ENCODE measurements at places on chromosomes 3 and 15.

DNA sequence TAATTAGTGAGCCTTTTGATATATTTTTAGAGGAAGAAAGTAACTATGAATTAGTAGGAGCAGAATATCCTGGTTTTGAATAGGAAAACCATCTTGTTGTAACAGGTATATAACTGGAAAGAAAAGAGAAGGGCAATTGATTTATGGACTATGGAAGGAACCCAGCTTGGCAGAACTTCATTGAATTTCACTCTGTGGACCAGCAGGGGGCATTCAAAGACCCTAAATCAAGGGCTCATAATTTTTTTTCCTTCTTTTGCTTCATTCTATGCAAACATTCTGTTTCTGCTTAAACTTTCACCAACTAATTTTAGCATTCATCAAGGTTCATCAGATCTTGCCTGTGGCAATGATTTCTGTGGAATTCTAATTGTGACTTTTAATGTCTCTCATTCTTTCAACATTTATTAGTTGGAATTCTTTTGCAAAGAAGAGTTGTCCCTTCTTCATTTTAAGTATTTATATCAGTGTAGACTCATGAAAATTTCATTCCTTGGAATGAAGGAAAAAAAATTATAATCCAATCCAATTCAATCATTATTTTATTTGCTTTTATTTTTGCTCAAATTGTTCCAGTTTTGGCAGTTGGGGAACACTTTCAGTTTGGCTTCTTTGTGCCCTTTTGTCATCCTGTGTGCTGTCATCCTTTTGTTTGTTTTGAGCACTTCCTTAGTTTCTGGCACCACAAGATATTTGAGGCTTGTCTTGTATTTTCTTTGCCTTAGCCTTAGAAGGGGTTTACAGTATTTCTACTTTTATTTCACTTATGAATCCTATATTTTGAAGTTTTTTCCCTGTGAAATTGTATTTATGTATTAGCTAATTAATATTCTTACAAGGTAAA, 30.4 kb downstream of the NXPE3 start:
- no peak for DNase-seq

DNA sequence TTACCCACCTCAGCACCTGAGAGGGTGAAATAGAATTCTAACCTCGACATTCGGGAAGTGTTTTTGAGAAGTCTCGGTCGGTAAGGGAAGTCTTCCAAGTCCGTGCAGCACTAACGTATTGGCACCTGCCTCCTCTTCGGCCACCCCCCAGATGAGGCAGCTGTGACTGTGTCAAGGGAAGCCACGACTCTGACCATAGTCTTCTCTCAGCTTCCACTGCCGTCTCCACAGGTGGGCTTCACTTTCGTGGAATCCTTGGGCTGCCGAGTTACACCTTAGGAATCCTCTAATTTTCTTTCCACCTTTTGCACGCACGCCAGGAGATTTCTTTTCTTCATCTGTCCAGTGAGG, 775 bp downstream of the CCNDBP1 start:
- DNase-seq = no peak

DNA sequence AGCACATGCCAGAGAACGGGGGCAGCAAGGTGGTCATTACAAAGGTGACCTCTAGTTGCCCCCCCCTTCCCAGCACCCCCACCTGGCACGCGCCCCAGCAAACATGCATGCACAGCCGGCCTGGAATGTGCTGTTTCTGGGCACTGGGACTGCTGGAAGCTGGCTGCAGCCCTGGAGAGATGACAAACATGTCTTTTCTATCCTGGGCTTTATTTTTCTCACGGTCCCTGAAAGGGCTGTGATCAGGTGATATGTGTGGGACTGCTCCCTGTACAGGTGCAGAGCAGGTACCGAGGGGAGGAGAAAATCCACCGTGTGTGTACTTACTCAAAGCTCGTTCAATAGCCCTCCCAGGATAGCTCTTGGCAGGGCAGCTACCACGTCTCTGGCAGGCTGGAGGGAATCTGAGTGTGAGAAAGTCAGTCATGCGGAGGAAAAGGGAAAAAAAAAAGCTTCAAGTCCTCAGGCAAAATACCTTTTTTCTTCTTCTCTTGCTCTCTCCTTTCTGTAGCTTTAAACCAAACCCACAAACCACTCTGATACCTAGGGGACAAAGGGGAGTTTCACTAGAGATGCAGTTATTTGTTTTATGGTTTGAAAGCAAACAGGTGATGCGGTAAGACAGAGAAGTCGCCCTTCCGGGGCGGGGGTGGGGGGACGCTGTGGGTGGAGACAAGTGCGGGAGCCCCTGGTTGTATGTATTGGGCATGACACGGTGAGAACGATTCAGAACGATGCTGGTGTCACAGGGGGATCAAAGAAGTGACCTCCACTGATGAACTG, 5.0 kb upstream of the HES1 start:
- DNase-seq = no peak

- DNase-seq = no peak
Measured at GRCh38 chr3:140856905-140857304, 84.7 kb upstream of the SLC25A36 start.

DNA sequence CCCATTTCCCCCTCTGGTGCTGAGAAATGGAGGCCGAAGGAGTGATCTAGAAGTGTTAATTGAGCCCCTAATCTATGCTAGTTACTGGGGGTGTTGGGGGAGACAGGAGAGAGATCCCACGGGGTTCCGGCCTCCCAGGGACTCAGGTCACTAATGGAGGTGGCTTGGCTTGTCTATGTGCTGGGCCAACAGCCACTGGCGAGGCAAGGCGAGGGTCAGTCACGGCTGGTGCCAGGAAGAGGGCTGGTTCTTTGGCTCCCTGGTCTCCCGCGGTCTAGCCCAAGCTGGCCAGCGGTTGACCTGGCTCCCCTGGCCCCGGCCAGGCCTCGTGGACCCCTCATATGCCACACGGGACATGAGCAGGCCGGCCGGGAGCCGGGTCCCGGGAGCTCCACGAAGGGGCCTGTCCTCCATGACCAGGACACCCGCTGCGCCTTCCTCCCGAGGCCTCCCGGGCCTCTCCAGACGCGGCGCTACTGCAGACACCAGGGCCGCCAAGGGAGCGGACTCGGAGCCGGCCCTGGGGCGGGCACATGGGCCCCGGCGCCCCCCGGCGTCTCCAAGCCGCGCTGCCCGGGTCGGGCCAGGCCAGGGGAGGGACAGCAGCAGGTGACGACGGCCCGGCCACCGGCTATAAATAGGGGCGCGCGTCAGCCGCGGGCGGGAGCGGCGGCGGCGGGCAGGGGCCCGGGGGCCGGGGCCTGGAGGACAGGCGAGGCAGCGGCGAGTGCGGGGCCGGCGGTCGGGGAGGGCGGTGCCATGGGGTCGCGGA, at the start of gene ALPK3:
Gene ALPK3 (plus strand): TSS at position 663 of the 772 bp plus-strand sequence. CDS start 97 bp downstream, at position 760.
- DNase-seq = no peak

DNA sequence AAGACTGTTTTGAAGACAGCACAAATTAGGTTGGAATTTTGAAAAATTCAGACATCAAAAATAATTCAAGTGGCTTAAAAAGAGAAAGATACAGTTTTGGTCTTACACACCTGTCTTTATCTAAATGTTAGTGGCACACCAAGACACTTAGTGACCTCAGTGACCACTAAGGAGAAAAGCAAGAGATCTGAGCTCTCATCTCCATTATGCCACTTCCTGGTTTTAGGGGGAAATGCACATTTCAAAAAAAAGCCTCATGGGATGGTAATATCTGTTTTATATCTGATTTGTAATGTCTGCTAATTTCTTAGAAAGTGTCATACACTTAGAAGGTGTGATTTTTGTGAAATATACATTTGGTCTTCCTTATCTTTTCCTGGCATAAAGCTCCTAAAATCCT, 16.4 kb downstream of the IL12A start:
- no peak for DNase-seq

- DNase-seq = no peak
Measured at GRCh38 chr15:61545763-61546162, 316.7 kb upstream of the RORA start.
